CD4-positive, alpha-beta memory T cell (primary cell): ENCODE measurements at places on chromosomes 16 and 17. TPM values are rescaled to one million over a fixed set of nuclear protein-coding genes. Genes with fewer than 3 reads are reported as not detected.

- H3K4me1 ChIP-seq: no peaks in the 10 kb centered on the region
- H3K4me3 ChIP-seq: no peak overlapping the region
- H3K27ac ChIP-seq: no peak overlapping the region
- H3K36me3 ChIP-seq: no peaks in the 10 kb centered on the region
Measured at GRCh38 chr16:55279598-55279997, 44.4 kb upstream of the IRX6 start.

- H3K27me3 ChIP-seq: peaks cover 10% of the 10 kb centered on the region
- peaks cover 11% of the 10 kb centered on the region for H3K4me1 ChIP-seq
- no peak overlapping the region for H3K27ac ChIP-seq
- H3K4me3 ChIP-seq: no peak overlapping the region
- DNase-seq: no peak
Measured at GRCh38 chr17:38658741-38659345, 15.9 kb downstream of the EPOP start.

DNA sequence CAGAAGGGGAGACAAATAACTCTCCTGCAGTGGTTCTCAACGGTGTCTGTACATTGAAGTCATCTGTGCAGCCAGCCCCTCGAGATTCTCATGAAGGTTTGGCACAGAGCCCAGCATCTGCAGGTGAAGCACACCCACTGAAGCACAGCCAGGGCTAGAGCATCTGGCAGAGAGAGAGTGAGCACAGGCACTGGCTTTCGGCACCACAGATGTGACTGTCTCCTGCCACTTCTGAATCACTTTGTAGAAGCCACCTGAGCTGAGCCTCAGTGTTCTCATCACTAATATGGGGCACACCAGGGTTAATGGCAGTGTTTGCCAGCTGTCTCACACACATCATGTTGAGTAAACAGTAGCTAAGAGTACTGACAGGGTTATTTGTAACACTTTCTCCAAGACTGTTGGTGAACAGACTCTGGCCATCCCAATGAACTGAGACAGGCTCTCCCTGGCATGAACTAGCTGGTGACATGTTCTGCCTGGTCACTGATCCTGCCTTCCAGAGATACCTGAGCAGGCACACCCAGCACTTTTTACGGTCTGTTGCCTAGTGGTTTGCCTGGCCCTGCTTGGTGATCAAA is 10.9 kb downstream of the HSPB9 start:
- DNase-seq: no peak
- no peak overlapping the region for H3K4me3 ChIP-seq
- peak overlapping the region; percentile 14 for H3K27ac ChIP-seq
- peaks cover 30% of the 10 kb centered on the region for H3K36me3 ChIP-seq
- H3K4me1 ChIP-seq: peaks cover 55% of the 10 kb centered on the region
- H3K27me3 ChIP-seq: no peaks in the 10 kb centered on the region

DNA sequence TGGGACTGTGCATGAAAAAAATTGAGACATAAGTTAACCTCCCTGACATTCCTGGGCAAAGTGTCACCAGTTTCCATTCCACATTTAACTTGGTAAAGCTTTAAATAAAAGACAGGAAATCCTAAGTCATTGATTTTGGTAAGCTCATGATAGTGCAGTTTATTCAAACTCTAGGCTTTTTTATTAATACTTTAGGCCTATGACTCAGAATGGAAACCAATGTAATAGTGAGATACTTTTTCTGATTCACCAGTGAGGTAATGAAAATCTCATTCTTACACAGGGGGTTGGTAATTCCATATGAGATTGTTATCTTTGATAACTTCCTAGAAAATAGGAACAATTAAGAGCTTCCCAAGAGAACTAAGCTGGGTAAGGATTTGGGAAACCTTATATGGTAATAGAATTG is 91.1 kb downstream of the NLK start:
- no peaks in the 10 kb centered on the region for H3K27me3 ChIP-seq
- H3K4me3 ChIP-seq: no peak overlapping the region

- no peaks in the 10 kb centered on the region for H3K27me3 ChIP-seq
- no peaks in the 10 kb centered on the region for H3K4me1 ChIP-seq
- no peak overlapping the region for H3K4me3 ChIP-seq
- H3K27ac ChIP-seq: no peak overlapping the region
- no peak for DNase-seq
Measured at GRCh38 chr16:13793841-13794409, 126.0 kb upstream of the ERCC4 start.

DNA sequence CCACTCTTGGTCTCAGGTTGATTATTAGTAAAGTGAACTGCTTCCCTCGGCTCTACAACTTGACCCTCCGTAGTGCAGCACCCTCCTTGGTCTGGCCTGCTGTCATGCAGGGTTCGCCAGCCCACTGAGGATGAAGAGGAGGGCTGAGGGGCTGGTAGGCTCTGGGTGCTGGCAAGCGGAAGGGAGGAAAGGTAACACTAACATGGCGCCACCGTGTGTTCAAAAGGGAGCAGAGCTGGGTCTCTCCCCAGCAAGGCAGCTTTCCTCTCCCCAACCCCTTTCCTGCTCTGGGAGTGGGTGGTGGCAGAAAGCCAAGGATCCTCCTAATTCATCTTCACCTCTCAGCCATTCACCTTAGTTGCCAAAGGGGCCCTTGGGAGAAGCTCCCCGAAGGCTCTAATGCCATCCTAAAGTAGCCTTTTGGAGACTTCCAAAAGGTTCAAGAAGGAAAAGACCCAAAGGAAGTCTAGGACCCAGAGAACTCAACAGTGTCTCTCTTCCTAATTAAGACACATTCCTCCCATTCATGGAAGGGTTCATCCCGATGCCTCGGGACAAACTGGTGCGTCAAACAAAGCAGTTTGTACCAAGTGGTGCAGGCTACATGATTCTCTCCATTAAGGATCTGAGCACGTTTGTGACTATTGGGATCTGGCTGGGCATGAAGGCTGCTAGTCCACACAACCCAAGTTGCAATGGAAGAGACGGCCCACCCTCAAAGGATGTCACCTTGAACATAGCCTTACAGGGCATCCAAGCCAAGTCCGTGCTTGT is 90.8 kb upstream of the TOB1 start:
- H3K36me3 ChIP-seq: no peaks in the 10 kb centered on the region
- no peak overlapping the region for H3K4me3 ChIP-seq
- H3K27me3 ChIP-seq: no peaks in the 10 kb centered on the region
- peak; percentile 65 for DNase-seq
- H3K27ac ChIP-seq: no peak overlapping the region
- peaks cover 4% of the 10 kb centered on the region for H3K4me1 ChIP-seq

GRCh38 chr17:81428516-81428915 is 33.3 kb downstream of the BAHCC1 start:
- H3K27ac ChIP-seq: no peak overlapping the region
- H3K36me3 ChIP-seq: no peaks in the 10 kb centered on the region
- peaks cover 30% of the 10 kb centered on the region for H3K4me1 ChIP-seq
- no peak overlapping the region for H3K4me3 ChIP-seq
- DNase-seq: no peak

DNA sequence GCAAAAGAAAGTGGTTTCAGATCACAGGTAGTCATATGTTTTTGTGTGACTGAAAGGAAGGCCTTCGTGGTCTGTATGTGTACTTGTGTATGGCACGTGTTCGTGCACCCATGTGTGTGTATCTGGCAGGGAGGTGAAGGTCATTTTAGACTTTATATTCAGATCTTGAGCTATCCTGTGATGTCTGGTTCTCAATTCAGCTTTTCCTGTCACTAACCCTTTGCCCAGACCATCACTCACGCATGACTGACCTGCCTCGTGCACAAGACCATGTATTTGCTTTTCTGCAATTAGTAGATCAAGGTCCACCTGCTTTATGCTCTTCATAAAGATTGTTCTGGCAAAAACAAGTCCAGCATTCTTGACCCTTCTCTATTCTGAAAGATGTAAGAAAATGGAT is 139.7 kb upstream of the MAF start:
- no peaks in the 10 kb centered on the region for H3K4me1 ChIP-seq
- H3K27ac ChIP-seq: no peak overlapping the region
- no peaks in the 10 kb centered on the region for H3K27me3 ChIP-seq
- no peaks in the 10 kb centered on the region for H3K36me3 ChIP-seq
- H3K4me3 ChIP-seq: no peak overlapping the region

DNA sequence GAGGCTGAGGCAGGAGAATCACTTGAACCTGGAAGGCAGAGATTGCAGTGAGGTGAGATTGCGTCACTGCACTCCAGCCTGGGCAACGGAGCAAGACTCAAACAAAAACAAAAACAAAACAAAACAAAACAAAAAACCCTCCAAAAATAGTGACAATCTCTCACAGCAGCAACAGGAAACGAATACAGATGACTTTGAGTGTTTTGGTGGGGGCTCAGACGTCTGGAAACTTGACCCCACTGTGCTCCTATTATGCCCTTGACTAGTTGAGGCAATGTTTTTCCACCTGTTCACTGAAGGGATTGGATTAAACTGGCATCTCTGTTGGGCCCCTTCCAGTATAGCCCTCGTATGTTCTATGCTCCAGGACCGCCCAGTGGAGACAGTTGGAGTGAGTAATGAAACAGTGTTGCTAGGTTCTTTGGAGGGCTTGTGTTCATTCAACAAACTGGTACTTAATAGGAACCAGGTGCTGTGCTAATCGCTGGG is 167.0 kb downstream of the UTP18 start:
- H3K4me3 ChIP-seq: peak overlapping the region; percentile 26
- peak; percentile 71 for DNase-seq
- peaks cover 52% of the 10 kb centered on the region for H3K4me1 ChIP-seq
- H3K27me3 ChIP-seq: no peaks in the 10 kb centered on the region
- peak overlapping the region; percentile 84 for H3K27ac ChIP-seq

GRCh38 chr16:10558746-10559641 is 21.4 kb downstream of the EMP2 start:
- no peak overlapping the region for H3K4me3 ChIP-seq
- no peaks in the 10 kb centered on the region for H3K27me3 ChIP-seq
- H3K27ac ChIP-seq: no peak overlapping the region
- H3K36me3 ChIP-seq: no peaks in the 10 kb centered on the region
- H3K4me1 ChIP-seq: no peaks in the 10 kb centered on the region

GRCh38 chr17:37736428-37736827 is 8.4 kb downstream of the HNF1B start:
- H3K27ac ChIP-seq: no peak overlapping the region
- peaks cover 1% of the 10 kb centered on the region for H3K4me1 ChIP-seq
- H3K4me3 ChIP-seq: no peak overlapping the region
- no peaks in the 10 kb centered on the region for H3K36me3 ChIP-seq
- peaks cover 30% of the 10 kb centered on the region for H3K27me3 ChIP-seq
- DNase-seq: no peak

DNA sequence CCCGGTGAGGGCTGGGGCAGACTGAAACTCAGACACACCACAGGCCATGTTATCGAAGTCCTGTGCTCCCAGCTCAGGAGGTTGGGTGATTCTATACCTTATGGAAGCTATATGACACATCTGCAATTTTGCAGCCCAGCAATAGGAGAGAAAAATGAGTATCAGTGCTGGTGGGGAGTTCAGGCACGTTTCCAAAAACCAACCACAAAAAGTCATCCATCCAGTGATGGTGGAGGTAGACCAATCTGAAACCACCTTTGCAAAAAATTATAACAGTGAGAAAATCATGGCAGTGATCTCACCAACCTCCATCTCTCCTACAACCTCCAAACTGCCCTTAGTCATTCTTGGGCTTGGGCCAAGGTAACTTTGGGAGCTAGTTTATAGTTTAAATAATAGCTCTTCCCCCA is 327.9 kb downstream of the SLC39A11 start:
- H3K4me1 ChIP-seq: no peaks in the 10 kb centered on the region
- H3K36me3 ChIP-seq: no peaks in the 10 kb centered on the region
- no peak for DNase-seq
- H3K4me3 ChIP-seq: no peak overlapping the region
- no peaks in the 10 kb centered on the region for H3K27me3 ChIP-seq

GRCh38 chr17:63476854-63477479 is at the start of gene ACE:
Gene ACE, plus strand, starts transcription at chr17:63477061. Its CDS starts 34 bp downstream, at chr17:63477095.
- peak within 1 kb of the TSS; percentile 29 for H3K4me3 ChIP-seq
- DNase-seq: peak; percentile 50
- no peak within 1 kb of the TSS for H3K27ac ChIP-seq

- no peak overlapping the region for H3K4me3 ChIP-seq
- H3K4me1 ChIP-seq: peaks cover 8% of the 10 kb centered on the region
- H3K36me3 ChIP-seq: no peaks in the 10 kb centered on the region
- no peak overlapping the region for H3K27ac ChIP-seq
Measured at GRCh38 chr17:45868276-45868675, 23.6 kb downstream of the SPPL2C start.

DNA sequence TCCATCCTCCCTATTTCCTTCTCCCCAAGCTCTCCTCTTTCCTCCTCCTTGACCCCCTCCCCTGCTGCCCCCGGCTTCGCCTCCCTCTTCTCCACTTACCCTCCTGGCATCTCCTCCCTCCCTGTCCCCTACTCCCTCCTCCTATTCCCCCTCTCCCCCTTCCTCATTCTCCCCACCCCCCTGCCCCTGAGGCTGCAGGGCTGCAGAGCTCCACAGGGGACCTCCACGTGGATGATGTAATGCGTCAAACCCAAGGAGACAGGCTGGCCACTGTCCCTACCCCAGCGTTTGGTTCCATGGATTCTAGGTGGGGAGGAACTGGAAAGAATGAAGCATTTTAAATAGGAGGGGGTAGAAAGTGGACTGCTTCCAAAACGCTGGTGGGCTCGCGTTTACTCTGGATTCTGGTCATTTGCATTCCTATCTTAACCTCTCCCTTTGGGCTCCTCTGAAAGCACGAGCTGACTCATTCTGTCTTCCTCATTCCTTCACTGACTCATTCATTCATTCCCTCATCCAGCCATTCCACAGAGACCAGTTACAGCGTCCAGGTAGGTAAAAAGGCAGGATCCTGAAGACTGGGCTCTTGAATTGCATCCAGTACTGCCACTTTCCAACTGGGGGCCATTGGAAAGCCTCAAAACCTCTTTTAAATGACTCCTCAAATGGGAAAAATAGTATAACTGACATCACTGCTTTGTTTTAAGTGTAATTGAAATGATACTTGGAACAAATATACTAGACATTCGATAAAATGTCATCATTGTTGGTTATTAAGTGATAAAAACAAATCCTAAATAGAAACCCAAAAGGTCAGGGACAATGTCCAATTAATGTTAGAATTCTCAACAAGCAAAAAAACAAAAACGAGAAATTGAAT is 943 bp upstream of the COTL1 start:
- no peaks in the 10 kb centered on the region for H3K27me3 ChIP-seq
- no peak for DNase-seq
- no peak overlapping the region for H3K4me3 ChIP-seq
- peaks cover 30% of the 10 kb centered on the region for H3K4me1 ChIP-seq
- H3K36me3 ChIP-seq: no peaks in the 10 kb centered on the region

GRCh38 chr16:28183484-28183883 is 28.3 kb downstream of the XPO6 start:
- no peaks in the 10 kb centered on the region for H3K27me3 ChIP-seq
- no peak overlapping the region for H3K4me3 ChIP-seq
- no peak for DNase-seq
- no peaks in the 10 kb centered on the region for H3K36me3 ChIP-seq
- H3K4me1 ChIP-seq: peaks cover 94% of the 10 kb centered on the region

GRCh38 chr16:11161439-11161838 is 94.6 kb downstream of the SOCS1 start:
- no peak overlapping the region for H3K27ac ChIP-seq
- no peak overlapping the region for H3K4me3 ChIP-seq
- no peaks in the 10 kb centered on the region for H3K27me3 ChIP-seq

The STX1B gene
- total RNA-seq: 2.4 TPM

The RMI2 gene
- total RNA-seq: 1.5 TPM

The SLC5A11 gene
- total RNA-seq: 0.19 TPM

The KCNAB3 gene
- 14.4 TPM for total RNA-seq

The TMEM114 gene
- total RNA-seq: not detected

The BAHCC1 gene
- not detected for total RNA-seq

The GLIS2 gene
- total RNA-seq: 0.08 TPM

The SDR42E2 gene
- 0.73 TPM for total RNA-seq

The NCBP3 gene
- 48.5 TPM for total RNA-seq

The SLC38A8 gene
- not detected for total RNA-seq

The KRT23 gene
- not detected for total RNA-seq
